Spleen (tissue), 13 donors: ENCODE measurements at places on chromosomes 4 and X. TPM values are rescaled to one million over a fixed set of nuclear protein-coding genes. Genes with fewer than 3 reads are reported as not detected.

CTAG1A gene
- not detected for total RNA-seq

DNA sequence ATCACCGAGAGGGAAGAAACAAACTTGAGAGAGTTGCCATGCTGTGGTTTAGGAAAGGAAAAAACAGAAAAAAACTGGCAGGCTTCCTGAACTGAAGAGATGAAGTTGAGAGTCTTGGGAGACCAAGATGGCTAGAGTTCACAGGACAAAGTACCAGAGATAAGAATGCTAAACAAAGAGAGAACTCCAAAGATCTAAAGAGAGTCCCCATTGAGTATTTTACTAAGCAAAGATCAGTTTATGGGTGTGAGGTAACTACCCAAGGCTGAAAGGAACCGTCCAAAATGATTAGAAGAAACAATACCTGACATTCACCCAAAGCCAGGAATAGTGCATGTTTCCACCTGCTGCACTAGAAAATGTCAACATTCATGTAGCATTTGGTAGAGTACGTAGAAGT lies 21.8 kb upstream of the COX7B2 start:
- DNase-seq = no peak
- H3K27me3 ChIP-seq = no peaks in the 10 kb centered on the region
- H3K4me1 ChIP-seq = no peaks in the 10 kb centered on the region
- no peak overlapping the region for H3K27ac ChIP-seq
- H3K4me3 ChIP-seq = no peak overlapping the region

FRMPD4 gene
- total RNA-seq = not detected

- no peaks in the 10 kb centered on the region for H3K36me3 ChIP-seq
- peak; percentile 79 for DNase-seq
- peaks cover 100% of the 10 kb centered on the region for H3K4me1 ChIP-seq
- H3K4me3 ChIP-seq = no peak overlapping the region
- no peaks in the 10 kb centered on the region for H3K27me3 ChIP-seq
Observed at GRCh38 chr4:76208005-76208765, 5.4 kb downstream of the SCARB2 start.

- H3K27me3 ChIP-seq = no peaks in the 10 kb centered on the region
- peak overlapping the region; percentile 69 for H3K27ac ChIP-seq
- H3K36me3 ChIP-seq = peaks cover 7% of the 10 kb centered on the region
- peaks cover 41% of the 10 kb centered on the region for H3K4me1 ChIP-seq
- H3K4me3 ChIP-seq = no peak overlapping the region
- peak; percentile 44 for DNase-seq
Observed at GRCh38 chrX:2710041-2710840, 19.1 kb downstream of the CD99 start.

INTS6L gene
- total RNA-seq = 20.5 TPM

GRCh38 chr4:71262161-71262560 lies 76.7 kb upstream of the SLC4A4 start:
- DNase-seq = no peak
- no peak overlapping the region for H3K4me3 ChIP-seq
- no peaks in the 10 kb centered on the region for H3K27me3 ChIP-seq
- no peaks in the 10 kb centered on the region for H3K4me1 ChIP-seq
- no peak overlapping the region for H3K27ac ChIP-seq

- H3K36me3 ChIP-seq = no peaks in the 10 kb centered on the region
- DNase-seq = no peak
- H3K4me3 ChIP-seq = no peak overlapping the region
- H3K27me3 ChIP-seq = no peaks in the 10 kb centered on the region
- no peaks in the 10 kb centered on the region for H3K4me1 ChIP-seq
Observed at GRCh38 chr4:175325230-175325629, 407.1 kb downstream of the ADAM29 start.

- H3K27me3 ChIP-seq = no peaks in the 10 kb centered on the region
- no peak for DNase-seq
- H3K4me1 ChIP-seq = no peaks in the 10 kb centered on the region
- H3K4me3 ChIP-seq = no peak overlapping the region
Observed at GRCh38 chr4:130073145-130073790, 977.3 kb downstream of the C4orf33 start.

DNA sequence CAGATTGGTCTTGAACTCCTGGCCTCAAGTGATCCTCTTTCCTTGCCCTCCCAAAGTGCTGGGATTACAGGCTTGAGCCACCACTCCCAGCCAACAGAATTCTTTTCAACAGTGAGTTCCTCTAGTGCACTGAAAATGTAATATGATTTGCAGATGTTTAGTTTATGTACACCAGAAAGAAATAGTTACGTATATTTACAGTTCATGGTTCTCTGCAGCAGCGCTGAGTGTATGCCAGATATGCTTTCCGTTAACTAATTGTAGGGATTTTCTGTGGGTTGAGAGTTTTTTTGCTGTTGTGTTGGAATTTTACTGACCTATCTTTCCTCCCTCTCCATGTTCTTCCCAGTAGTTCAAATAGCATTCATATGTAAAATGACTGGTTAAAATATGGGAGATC lies 44.0 kb downstream of the GAB1 start:
- H3K36me3 ChIP-seq = no peaks in the 10 kb centered on the region
- no peak overlapping the region for H3K4me3 ChIP-seq
- H3K27me3 ChIP-seq = no peaks in the 10 kb centered on the region
